ENCODE measurements at places on chromosomes 5 and 9. TPM values are rescaled to one million over a fixed set of nuclear protein-coding genes. Genes with fewer than 3 reads are reported as not detected.

ORM2 gene
- not detected for total RNA-seq

OR1J2 gene
- not detected for total RNA-seq

GABBR2 gene
- not detected for total RNA-seq

LCN9 gene
- total RNA-seq: not detected

GRAMD2B gene
- 23.4 TPM for total RNA-seq

GABRA6 gene
- total RNA-seq: not detected

SHISAL2B gene
- not detected for total RNA-seq

SLC6A19 gene
- total RNA-seq: not detected

ADAMTS13 gene
- total RNA-seq: 0.21 TPM

CCDC180 gene
- total RNA-seq: not detected

POU5F2 gene
- total RNA-seq: 0.43 TPM

FAM153A gene
- total RNA-seq: 1.3 TPM

DMRTA1 gene
- total RNA-seq: 3.4 TPM

SH3RF2 gene
- 10.9 TPM for total RNA-seq

LCN15 gene
- not detected for total RNA-seq

COL23A1 gene
- 0.43 TPM for total RNA-seq

IFNA6 gene
- not detected for total RNA-seq
